ENCODE measurements at places on chromosomes 2 and 18. TPM values are rescaled to one million over a fixed set of nuclear protein-coding genes. Genes with fewer than 3 reads are reported as not detected.
A peak's percentile ranks its signal among the peaks of the same experiment; 100 is the strongest.

- H3K36me3 ChIP-seq: no peaks in the 10 kb centered on the region
- H3K27me3 ChIP-seq: no peaks in the 10 kb centered on the region
- no peak overlapping the region for H3K4me3 ChIP-seq
- peak; percentile 16 for DNase-seq
Observed at GRCh38 chr18:51437280-51438271, 240.1 kb upstream of the MEX3C start.

- no peaks in the 10 kb centered on the region for H3K36me3 ChIP-seq
- H3K27ac ChIP-seq: peak overlapping the region; percentile 71
- H3K4me1 ChIP-seq: peaks cover 55% of the 10 kb centered on the region
- no peaks in the 10 kb centered on the region for H3K27me3 ChIP-seq
- H3K4me3 ChIP-seq: no peak overlapping the region
Observed at GRCh38 chr2:172447811-172448493, 20.6 kb downstream of the ITGA6 start.

- no peak overlapping the region for H3K4me3 ChIP-seq
- H3K27ac ChIP-seq: no peak overlapping the region
- no peaks in the 10 kb centered on the region for H3K36me3 ChIP-seq
- H3K4me1 ChIP-seq: no peaks in the 10 kb centered on the region
- no peaks in the 10 kb centered on the region for H3K27me3 ChIP-seq
Observed at GRCh38 chr2:102209474-102209873, 22.7 kb downstream of the IL1RL2 start.

GRCh38 chr2:236617221-236617737 lies 47.7 kb downstream of the ACKR3 start:
- H3K27me3 ChIP-seq: peaks cover 3% of the 10 kb centered on the region
- no peak for DNase-seq
- H3K36me3 ChIP-seq: no peaks in the 10 kb centered on the region
- H3K4me1 ChIP-seq: no peaks in the 10 kb centered on the region

- peaks cover 10% of the 10 kb centered on the region for H3K4me1 ChIP-seq
- no peaks in the 10 kb centered on the region for H3K36me3 ChIP-seq
- no peak overlapping the region for H3K27ac ChIP-seq
- DNase-seq: no peak
Observed at GRCh38 chr18:13302040-13302439, 83.5 kb downstream of the LDLRAD4 start.

The ALLC gene
- not detected for total RNA-seq

GRCh38 chr2:216950547-216950946 lies 90.7 kb upstream of the TNP1 start:
- no peaks in the 10 kb centered on the region for H3K27me3 ChIP-seq
- H3K27ac ChIP-seq: no peak overlapping the region
- no peaks in the 10 kb centered on the region for H3K36me3 ChIP-seq
- no peak overlapping the region for H3K4me3 ChIP-seq
- no peak for DNase-seq
- no peaks in the 10 kb centered on the region for H3K4me1 ChIP-seq

GRCh38 chr2:33062665-33063250 lies 116.0 kb downstream of the LTBP1 start:
- no peak overlapping the region for H3K4me3 ChIP-seq
- DNase-seq: no peak
- H3K4me1 ChIP-seq: peaks cover 3% of the 10 kb centered on the region
- no peaks in the 10 kb centered on the region for H3K36me3 ChIP-seq
- H3K27me3 ChIP-seq: no peaks in the 10 kb centered on the region
- no peak overlapping the region for H3K27ac ChIP-seq

DNA sequence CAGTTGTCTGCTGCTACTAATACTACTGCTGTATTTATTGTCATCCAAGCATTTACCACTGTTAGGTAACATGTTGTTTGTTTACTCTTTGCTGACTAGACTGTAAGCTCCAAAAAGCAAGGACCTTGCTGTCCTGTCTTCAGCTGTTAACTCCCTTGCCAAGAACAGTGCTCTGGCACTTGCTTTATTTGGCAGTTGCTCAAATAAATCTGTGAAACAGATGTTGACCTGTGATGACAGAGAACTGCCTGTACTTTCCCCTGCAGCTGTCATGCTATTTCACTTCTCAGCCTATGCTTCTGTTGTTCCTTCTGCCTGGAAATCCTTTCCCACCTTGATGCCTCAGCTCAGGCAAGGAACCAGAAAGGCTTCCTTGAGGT lies 181.2 kb downstream of the ATAD2B start:
- no peak for DNase-seq
- H3K4me3 ChIP-seq: no peak overlapping the region
- H3K27ac ChIP-seq: no peak overlapping the region
- peaks cover 14% of the 10 kb centered on the region for H3K4me1 ChIP-seq
- no peaks in the 10 kb centered on the region for H3K27me3 ChIP-seq
- H3K36me3 ChIP-seq: no peaks in the 10 kb centered on the region

The SP110 gene
- 11.1 TPM for total RNA-seq

The LRRTM1 gene
- total RNA-seq: not detected

GRCh38 chr2:208222351-208222750 lies 32.5 kb downstream of the IDH1 start:
- no peaks in the 10 kb centered on the region for H3K36me3 ChIP-seq
- no peaks in the 10 kb centered on the region for H3K27me3 ChIP-seq
- H3K4me1 ChIP-seq: no peaks in the 10 kb centered on the region

All from stomach (tissue), 19 donors.